ENCODE measurements at places on chromosomes 2 and 18.

- DNase-seq = no peak
Observed at GRCh38 chr2:61878761-61879160, 9.7 kb downstream of the CCT4 start.

DNA sequence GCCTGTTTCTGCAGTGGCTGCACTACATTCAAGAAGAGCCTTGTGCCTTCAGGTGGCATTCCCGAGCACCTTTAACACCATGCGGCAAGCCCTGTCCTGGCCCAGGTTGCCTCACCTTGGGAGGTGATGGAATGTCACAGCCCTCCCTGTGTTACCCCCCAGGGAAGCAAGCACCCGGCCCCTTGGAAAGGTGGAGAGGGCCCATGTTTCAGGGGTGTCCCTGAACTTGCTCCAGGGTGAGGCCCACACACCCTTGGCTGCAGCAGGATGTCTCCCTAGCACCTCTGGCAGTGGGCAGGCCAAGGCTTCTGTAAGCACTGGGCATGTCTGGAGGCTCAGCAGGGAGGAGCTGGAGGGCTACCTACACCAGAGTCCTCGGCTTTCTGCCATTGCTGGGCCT is 29.3 kb upstream of the ACAA2 start:
- no peak for DNase-seq

- no peak for DNase-seq
Observed at GRCh38 chr18:74994502-74995418, 214.2 kb downstream of the PTGR3 start.

DNA sequence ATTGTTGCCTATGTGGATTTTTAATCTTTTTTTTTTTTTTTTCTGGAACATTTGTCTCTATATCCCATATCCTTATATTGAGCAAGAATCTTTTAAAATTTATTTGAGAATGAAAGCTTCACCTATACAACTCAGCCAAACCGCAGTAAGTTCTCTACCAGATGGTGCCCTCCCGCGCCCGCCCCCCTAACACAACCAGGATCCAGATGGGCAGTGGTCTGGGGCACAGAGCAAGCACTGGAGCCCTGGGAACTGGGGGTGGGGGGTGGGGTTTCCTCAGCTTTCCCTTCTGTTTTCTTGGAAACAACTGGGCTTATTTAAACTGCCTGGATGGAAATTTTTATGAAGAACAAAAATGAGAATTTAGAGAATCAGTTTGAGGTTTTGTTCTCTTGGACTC is 74.6 kb downstream of the ACAA2 start:
- no peak for DNase-seq

DNA sequence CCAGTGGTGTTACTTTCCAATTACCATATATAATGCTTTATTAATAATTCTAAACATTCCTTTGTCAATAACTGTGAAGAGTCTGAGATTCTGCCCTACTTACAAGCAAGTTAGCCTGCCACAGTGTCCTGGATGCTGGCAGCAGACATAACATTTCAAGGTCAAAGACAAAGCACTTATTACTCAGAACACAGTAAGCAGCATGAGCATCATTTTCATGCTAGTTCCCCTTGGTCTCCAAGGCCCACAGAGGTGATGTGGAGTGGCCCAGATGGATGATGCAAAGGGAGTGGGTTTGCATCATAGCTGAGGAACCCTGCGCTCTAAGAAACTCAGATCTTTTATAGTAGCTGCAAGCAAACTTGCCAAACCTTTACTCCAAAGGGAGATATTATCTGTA is 349.7 kb downstream of the ZEB2 start:
- DNase-seq = no peak

DNA sequence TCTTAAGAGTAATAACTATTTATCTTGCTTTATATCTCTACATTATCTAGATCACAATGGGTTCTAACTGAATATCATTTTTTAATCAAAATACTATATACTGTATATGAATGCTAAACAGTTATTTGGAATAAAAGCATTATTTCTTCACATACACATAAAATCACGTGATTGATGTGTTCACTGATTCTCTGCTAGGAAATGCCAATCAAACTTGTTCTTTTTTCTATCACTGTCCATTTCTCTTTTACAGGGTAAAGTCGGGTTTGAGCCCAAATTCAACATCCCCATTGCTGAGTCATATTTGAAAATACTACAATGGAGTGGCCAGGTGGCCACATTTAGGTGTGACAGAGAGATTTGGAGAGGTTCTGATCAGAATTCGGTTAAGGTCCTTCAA is 1114.0 kb upstream of the PIK3C3 start:
- DNase-seq = no peak

- no peak for DNase-seq
Observed at GRCh38 chr2:105747254-105747894, 2.7 kb downstream of the NCK2 start.

Data from NCI-H1436 treated with DMSO at 0.1 percent for 48 hours (cell line).